Hematopoietic multipotent progenitor cell treated with erythropoietin and hydrocortisone succinate and interleukin-3 and kit ligand, for 8 days (in vitro differentiated cells): ENCODE measurements at places on chromosomes 6 and 20.

DNA sequence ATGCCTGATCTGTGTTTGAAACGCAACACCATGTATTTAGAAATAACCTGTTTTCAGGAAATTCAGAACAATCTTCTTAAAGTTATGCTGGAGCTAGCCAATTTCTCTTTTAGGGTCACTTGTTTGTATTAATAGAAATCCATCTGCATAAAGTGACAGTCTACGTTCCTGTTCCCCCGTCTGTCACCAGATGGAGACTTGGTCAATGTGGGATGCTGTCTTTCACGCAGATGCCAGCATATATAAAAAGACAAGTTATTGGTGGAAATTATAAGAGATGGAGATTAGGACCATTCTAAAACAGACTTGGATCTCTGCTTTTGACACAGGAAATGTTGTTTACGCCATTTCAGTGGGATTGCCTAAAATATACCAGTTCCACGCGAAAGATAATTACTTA is 162.5 kb upstream of the STMND1 start:
- no peak for DNase-seq

DNA sequence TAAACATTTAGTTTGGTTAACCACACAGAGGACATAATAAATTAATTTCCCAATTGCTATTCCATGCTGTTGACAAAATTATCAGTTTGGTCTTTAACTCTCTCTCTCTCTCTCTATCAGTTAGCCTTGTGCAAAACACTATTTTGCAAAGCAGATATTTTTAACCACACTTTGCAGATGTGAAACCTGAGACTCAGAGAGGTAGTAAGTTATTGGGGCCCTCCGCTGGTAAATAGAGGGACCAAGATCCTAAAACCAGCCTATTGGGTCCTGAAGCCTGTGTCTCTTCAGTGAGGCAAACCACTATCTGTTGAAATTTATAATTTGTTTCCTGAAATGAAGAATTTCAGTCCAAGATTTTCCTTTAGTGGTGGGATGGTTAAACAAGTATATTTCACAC is 231.0 kb downstream of the SOD2 start:
- DNase-seq: no peak

DNA sequence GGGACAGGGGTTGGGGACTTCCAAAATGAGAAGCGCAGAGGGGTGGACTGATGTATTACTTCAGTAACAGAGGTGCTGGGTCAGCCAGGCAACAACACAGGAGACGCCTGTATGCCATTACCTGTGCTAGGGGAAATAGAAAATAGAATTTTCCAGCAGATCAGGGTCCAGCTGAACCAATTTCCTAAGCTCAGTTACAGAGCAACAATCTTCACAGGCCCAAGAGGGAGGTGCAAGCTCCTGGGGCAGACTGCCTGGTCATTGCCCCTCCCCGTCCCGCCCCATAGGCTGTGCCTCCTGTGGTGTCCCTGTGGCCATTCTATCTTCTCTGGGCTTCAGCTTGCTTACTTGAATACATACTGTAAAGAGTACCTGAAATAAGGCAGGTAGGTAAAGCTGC is 3.7 kb downstream of the KCNK5 start:
- peak; percentile 82 for DNase-seq

DNA sequence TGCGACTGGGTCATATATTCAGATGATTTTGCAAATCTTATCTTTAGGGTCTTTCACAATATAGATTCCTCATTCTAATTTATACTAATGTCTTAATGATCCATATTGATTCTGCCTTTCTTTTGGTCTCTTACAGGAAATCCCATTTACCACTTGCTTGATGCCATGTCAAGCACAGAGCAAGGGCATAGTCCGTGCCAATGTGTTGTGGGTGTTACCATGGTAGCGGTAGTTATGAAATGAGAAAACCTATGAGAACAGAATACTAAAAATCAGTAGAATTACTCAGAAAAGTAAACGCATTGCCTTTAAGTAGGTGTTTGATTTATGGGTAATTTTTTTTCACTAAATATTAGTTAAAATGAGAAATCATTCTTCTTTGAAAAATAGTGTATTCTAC is 153.9 kb upstream of the RAB32 start:
- DNase-seq: no peak

DNA sequence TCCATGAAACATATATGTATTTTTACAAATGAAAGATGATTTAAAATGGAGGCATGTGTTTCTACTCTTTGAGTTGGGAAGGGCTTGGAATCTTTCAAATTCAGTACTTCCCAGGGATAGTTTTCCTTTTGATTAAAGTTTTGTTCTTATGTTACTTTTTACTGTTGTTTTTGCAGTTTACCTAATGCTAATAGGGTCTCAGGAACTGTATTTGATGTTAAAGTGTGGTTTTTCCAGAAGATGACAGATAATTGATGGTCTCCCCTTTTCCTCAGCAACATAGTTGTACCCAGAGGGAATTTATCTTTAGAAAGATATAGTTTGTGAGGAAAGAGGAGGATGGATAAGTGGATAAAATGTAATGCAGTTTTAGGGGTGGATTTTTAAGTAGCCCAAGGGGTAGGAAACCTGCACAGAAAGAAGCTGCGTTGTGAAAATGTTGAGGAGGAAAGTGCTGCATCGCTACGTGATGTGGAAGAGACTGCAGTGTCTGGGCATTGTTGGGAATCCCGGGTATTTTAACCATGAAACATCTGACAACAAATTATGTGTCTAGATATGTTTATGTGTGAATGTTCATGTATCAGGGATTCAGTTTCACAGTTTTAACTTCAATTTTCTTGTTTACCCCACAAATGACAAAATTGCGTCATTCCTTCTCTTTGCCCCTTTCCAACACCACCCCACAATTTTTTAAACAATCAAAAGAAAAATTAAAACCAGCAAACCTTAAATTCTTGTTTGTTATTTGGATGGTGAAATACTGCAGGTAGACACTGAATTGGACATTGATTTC is 42.3 kb downstream of the GNAS start:
- no peak for DNase-seq

- peak; percentile 92 for DNase-seq
Observed at GRCh38 chr6:33197431-33198048, 2.9 kb downstream of the RXRB start.

GRCh38 chr20:19435821-19436220 is 223.4 kb downstream of the SLC24A3 start:
- no peak for DNase-seq

- DNase-seq: peak; percentile 48
Observed at GRCh38 chr20:1440024-1440423, 26.6 kb downstream of the NSFL1C start.

GRCh38 chr6:108883172-108883571 is 35.0 kb downstream of the ARMC2 start:
- DNase-seq: no peak

DNA sequence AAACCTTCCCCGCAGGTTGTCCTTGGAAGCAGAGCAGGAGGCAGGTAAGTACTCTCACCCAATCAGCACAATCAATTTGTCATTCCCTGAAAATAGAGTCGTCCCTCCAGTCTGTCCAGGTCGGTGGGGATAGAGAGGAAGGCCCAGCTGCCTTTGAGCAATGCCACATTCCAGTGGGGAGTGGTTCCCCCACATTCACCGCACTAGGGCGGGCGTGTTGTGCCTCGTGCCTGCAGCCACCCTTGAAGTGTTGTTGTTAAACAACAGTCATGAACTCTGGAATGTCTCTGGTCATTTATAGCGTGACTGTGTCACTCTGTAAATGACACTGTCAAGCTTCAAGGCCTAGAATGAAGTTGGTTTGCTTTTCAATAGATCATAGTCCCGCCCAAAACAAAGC is 33.4 kb downstream of the PRDM1 start:
- DNase-seq: no peak

GRCh38 chr6:169620171-169621130 is 81.4 kb downstream of the WDR27 start:
- DNase-seq: no peak

GRCh38 chr6:38116248-38116647 is 296.7 kb downstream of the ZFAND3 start:
- DNase-seq: no peak

DNA sequence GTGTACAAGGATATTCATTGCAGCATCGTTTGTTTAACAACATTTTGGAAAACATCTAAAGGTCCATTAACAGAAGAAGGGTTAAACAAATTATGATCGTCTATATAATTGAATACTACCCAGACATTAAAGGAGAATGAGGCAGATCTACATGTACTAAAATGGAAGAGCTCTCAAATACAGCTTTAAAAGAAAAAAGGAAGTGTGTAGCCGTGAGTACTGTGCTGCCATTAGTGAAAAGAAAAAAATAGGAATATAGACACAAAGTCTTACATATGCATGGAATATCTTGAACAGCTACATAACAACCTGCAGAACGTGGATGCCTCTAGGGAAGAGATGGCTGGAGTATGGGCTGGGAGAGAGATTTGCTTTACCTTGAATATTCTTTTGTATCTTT is 37.9 kb downstream of the PRDM1 start:
- no peak for DNase-seq

DNA sequence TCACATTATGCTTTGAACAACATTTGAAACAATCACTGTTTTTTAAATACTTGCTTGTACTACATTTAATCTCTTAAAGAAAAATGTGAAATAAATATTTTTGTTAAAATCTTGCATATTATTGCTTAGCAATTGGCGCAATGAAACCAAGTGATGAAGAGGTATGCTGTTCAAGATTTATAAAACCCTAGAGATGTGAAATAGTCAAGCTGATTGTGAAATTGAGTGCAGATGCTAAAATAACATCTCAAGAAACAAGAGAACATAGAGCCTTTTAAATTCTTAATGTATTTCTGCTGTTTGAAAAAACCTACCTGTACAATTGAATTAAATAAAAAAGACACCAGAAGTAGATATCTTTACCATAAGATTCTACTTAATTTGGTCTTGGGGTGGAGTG is 179.2 kb upstream of the MCHR2 start:
- DNase-seq: no peak

- DNase-seq: no peak
Observed at GRCh38 chr6:72825315-72825911, 203.5 kb downstream of the KCNQ5 start.

DNA sequence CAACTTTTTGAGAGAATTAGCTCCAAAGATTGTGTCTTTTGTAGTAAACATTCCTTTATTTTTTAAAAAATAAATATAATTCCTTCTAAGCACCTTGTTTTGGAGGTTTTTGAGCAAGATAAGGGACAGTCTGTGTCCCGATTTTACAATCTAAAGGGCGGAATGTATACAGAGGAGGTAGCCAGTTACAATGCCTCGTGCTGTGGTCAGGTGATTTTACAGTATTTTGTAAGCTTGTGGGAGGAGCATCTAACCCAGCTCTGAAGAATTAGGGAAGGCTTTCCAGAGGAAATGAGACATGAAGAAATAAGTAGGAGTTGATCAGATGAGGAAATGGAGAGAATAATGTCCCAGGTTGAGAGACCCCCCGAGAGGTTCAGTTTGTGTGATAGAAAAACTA is 1.3 kb downstream of the HINT3 start:
- peak; percentile 74 for DNase-seq

DNA sequence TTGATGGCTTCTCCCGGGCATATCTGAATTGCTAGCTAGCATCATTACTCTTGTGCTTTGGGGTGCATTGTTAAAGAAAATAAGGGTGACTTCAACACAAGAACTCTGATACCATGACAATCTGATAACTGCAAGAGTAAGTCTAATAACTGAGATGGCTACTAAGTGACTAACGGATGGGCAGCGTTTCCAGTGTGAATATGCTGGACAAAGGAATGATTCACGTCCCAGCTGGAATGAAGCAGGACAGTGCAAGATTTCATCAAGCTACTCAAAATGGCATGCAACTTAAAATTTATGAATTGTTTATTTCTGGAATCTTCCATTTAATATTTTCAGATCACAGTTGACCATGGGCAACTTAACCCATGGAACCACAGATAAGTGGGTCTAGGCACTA is 31.7 kb downstream of the MOXD1 start:
- DNase-seq: no peak

DNA sequence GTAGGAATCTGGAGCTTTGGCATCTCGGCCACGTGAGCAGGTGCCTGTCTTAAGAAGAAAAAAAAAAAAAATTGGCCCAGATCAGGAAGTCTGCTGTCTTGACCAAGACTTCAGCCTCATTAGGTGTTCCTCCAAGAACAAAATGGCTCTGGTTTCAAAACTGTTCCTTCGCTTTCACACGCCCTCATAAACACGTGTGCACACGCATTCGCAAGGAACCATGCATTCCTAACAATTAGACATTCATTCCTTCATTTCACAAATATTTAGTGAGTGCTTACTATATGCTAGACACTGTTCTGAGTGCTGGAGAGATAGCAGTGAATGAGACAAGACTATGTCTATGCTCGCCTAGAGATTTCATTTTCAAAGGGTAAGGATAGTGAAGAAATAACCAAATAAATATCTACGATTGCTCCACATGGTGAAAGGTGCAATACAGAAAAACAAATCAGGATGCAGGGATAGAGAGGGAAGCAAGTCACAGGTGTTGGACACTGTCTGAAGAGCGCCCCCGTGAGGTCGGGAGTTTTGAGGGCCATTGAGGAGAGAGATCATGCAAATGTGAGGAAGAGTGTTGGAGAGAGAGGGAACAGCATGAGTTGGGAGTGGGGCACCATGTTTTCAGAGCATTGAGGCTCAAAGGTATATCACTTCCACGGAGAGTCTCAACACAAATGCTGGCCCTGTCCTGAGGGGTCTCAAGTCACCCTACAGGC is 53.3 kb downstream of the CCDC170 start:
- no peak for DNase-seq

DNA sequence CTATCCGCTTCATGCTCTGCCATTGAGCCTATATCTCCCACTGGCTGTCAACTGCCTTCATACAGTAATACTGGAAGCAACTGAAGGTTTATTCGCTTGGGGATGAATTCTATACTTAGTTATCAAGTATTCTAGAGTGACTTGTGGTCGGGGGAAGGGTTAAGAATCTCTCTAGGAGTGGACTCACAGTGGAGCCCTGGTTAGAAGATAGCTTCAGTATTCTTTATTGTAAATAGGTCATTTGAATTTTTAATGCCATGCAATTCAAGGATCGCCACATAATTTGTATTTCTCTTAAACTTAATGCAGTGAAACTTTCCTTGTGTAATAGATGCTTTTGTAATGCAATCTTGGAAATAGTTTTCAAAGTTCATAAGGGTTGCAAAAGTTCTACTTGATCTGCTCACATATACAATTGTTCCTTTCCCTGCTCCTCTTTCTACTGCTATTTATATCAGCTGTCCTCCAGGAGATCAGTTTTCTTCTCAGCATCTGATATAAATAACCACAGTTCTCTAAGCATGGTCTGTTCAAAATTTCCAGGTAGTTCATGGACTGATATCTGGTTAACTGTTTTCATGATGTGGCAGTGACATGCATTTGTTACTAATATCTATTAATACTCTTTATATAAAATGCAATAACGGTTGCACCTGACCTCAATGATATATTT is 120.3 kb downstream of the KCNQ5 start:
- no peak for DNase-seq

- no peak for DNase-seq
Observed at GRCh38 chr6:85417336-85417735, 32.5 kb upstream of the NT5E start.
